ENCODE measurements at places on chromosomes 1 and 21.

GRCh38 chr21:39054066-39054465 lies 129.2 kb downstream of the PSMG1 start:
- DNase-seq, result no peak

- DNase-seq, result no peak
Measured at GRCh38 chr1:46362158-46362557, 21.6 kb downstream of the NSUN4 start.

- no peak for DNase-seq
Measured at GRCh38 chr21:44872323-44872648, 1.2 kb downstream of the PTTG1IP start.

GRCh38 chr1:63690966-63691700 lies 82.7 kb upstream of the ROR1 start:
- DNase-seq, result no peak

GRCh38 chr1:239164451-239165180 lies 221.8 kb upstream of the CHRM3 start:
- no peak for DNase-seq

Measured in GM10248 (cell line).